ENCODE measurements at places on chromosomes 7 and 10.

DNA sequence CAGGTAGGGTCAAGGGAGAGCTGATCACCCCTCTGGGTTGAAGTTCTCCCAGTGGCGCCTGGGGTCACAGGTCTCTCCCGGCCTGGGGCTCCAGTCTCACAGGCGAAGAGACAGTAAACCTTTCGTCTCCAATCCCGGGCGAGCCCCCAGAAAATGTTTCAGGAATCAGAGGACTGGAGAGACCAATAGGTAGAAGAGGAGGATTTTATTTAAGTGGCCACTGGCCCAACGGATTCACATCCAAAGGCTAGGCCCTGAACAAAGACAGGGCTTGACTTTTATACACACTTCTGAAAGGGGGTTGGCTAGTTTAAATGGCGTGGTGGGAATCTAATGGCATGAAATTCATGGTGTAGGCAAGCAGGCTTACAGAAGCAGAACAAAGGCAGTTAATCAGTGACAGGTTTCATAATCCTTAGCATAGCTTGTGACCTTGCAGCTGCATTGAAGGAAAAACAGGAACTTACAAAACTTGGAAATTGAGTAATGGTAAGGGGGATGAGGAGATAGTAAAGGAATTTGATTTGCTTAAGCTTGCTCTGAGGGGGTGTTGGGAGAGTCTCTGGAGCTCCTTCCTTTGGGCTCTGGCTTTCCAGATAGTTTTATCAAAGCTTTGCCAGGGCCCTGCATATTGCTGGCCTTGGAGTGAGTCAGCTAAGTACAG lies 105.5 kb downstream of the TRIM24 start:
- DNase-seq: no peak

- DNase-seq: no peak
Observed at GRCh38 chr7:55526770-55527169, 45.5 kb downstream of the VOPP1 start.

- DNase-seq: no peak
Observed at GRCh38 chr7:143239813-143240212, 18.0 kb downstream of the TAS2R40 start.

DNA sequence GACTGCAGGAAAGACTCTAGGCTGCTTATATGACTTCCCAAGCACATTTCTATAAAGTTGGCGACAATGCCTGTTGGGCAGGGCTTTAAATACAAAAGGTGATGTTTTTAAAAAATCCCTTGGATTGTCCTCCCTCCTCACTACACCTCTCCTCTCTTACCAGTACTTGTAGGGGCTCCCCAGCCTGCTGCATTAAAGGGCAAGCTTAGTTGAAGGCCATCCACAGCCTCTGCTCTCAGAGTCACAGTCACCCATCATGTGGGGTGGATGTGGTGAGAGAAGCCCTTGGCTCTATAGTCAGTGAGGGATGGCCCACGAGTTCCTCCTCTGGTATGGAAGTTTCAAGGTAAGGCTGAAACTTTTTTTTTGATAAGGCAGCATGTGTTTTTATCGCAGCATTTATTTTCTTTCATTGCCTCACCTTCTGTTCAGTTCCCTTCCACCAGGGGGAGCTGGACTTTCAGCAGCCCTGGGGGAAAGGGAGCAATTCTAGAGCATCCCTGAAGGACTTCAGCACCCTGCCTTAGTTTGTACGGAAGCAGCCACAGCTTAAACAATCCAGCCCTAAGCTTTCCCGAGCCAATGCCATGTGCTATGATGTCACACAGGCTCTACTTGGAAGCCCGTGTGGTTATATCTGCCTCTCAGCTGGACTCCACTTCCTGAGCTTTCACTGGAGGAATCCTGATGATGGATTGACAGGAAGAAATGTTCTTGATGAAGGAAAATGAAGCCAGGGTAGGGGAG lies 131.9 kb downstream of the CALCR start:
- peak; percentile 15 for DNase-seq

GRCh38 chr7:129843365-129843898 lies 109.3 kb downstream of the UBE2H start:
- DNase-seq: no peak

- DNase-seq: peak; percentile 16
Observed at GRCh38 chr7:96495751-96496216, 173.9 kb upstream of the SLC25A13 start.

DNA sequence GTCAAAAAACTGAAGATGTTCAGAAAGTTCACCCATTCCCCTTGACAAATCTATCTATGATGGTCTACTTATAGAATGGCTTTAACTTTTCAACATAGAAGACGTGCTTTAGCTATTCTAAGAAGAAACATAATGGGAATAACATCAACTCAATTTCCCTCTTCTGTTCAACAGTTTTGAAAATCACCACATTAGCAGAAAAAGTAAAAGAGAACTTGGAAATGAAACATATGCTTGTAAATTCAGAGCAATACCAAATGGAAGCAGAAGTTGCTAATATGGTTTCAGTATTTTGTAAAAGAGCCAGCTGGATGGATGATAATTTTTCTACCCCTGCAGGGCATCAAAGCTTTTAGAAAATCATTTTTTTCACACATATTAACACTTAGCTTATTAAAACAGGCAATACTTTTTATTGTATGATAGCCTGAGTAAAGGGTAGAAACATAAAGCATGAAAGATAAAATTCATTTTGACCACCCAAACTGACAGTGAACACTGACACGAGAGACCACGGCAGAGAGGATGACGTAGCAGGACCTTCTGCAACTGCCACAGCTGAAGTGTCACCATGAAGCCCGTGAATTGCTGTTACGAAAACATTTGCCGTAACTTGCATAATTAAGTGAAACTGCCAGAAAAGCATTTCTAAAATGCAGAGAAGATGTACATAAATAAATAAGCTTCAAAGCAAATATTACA lies 39.2 kb upstream of the FEZF1 start:
- DNase-seq: no peak

DNA sequence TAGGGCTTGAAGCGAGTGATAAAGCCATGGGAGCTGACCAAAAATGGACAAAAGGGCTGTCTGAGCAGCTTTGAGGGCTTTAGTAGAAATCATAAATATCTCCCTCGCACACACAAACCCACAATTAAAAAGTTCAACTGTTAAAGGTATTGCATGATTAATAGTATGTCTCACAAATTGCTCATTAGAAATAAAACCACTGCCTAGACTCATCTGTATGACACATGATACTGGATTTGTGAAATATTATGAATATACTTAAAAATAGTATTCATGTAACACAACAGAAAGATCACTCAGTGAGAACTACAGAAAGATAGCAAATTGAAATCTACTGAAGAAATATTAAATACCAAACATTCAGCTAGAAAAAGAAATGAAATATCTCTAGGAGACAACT lies 11.9 kb upstream of the PTPN12 start:
- DNase-seq: no peak

DNA sequence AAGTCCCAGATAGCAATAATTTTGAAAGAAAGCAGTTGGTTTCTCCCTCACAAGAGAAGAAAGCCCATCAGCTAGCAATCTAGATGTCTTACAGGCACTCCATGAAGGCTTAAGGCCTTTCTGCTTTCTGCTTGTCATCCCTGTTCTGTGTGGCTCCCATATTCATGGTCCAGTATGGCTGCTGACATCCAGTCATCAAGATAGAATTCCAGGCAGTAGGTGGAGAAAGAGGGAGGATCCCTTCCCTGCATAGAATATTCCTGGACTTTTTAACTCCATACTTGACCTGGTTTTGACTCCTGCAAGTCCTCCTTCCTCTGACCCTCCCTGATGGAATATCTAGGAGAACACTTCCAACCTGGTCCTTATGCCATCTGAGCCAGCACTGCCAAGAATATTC lies 389.9 kb upstream of the AKR1E2 start:
- DNase-seq: no peak

DNA sequence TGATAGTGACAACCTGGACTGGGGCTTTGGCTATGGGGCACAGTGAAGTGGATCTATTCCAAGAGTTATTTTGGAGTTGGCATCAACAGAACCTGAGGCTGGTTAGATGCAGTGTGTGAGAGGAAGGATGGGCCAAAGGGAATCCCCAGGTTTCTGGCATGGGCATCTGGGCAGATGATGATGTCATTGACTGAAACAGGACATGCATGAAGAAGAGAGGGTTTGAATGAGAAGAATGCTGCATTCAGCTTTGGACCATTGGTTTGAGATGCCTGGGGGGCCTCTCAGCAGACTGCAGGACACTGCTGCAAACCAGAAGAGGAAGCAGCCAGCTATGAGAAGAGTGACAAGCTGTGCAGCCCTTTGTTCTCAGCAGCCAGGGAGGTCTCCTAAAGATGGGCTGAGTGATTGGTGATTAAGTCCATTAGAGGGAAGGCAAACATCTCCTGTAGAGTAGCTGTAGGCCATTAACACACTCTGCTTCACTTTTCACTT lies 23.1 kb upstream of the PIK3CG start:
- DNase-seq: no peak

DNA sequence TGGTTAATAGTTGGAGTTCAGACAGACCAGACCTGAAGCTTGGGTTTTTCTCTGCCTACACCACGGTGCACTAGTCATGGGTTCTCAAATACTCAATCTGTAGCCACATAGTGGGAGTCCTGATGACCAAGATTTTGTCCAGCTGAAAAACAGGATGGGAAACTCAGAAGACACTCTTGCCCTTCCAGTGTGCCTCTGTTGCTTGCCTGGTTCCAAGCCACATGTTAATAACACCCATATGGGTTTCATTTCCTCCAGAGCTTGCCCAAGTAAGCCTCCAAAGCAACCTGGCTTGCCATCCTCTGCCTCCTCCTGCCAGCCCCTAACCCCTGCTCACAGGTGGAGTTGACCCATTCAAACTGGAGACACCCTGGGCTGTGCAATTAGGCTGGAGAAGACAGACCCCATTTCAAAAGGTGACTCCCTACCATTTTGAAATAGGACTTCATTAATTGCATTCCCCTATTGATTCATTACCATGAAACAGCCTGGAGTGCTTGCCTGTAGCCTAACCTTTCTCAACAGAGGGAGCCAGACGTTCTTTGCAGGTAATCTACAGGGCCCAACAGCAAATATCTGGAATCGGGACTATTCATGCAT lies 108.0 kb upstream of the HABP2 start:
- DNase-seq: no peak

GRCh38 chr10:132815168-132815857 lies 29.4 kb upstream of the NKX6-2 start:
- DNase-seq: no peak

DNA sequence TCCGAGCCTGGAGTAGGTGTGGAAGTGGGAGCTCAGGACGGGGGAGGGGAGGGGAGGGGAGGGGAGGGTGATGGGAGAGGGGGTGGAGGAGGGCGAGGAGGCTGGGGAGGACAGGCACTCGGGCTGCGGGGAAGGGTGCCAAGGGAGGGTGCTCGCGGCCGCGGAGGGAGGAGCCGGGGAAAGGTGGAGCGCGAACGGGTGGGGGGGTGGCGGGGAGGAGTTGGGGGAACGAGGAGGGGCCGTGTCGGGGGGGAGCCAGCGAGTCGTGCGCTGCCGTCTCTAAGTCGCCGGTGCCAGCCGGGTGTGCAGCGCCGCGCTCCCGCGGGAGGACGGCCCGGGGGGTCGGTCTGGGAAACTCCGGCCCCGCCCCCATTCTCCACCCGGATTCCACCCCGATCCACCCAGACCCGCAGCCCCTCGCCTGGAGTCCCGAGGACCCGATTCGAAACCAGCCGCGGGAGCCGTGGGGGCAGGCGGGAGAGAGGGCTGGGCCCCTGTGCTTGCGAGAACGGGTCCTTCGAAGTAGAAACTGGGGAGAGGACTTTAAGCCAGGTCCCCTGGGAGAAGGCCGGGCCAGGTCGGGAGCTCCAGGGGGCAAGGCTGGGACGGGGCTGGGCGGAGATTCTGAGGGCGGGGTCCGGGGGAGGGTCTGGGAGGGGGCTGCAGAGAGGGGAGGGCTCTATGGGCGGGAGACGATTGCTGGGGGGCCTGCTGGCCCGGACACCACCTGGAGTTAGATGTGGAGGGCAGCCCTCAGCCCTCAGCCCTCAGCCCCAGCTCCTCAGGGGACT lies at the start of gene ZNF467:
ZNF467 (minus strand) TSS at position 143 of the 791 bp plus-strand sequence. CDS start 2,556 bp downstream, outside the sequence.
- DNase-seq: no peak

DNA sequence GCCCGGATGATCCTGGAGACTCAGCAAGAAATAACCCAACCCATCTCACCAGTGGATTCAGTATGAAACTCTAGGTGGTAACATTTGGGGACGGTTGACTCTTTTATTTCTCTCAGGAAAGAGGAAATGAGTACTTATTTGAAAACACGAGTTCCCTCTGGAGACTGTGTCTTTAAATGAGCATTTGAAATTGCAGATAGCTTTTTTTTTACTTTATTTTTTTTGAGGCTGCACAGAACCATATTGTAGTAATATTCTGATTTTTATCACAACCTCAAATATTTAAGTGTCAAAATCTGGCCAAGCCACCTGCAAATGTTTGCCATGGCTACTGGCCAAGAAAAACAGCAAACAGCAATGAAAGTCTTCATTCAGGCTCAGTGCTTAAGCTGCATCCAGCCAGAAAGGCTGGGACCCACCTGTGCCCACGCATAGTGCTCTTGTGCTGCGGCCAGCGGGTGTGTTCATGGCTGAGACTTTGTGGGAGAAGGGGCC lies 160.8 kb downstream of the CREB5 start:
- no peak for DNase-seq

DNA sequence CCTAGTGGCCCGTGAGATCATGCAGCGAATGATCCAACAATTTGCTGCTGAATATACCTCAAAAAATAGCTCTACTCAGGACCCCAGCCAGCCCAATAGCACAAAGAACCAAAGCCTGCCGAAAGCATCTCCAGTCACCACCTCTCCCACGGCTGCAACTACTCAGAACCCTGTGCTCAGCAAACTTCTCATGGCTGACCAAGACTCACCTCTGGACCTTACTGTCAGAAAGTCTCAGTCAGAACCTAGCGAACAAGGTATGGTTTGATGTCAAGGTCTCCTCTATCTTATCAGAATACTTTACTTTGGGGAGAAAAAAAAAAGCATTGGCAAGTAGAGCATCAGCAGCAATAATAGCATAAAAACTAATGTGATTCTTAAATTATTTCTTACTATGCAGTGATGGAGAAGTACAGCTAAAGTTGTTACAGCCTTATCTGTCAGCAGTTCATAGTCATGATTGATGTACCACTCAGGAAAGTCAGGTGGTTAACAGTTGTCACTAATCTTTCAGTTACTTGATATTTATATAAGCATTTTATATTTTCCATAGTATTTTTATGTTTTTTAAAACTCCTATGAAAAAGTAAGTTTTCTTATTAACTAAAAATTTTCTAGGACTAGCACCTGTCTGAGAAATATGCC lies 117.1 kb downstream of the LCOR start:
- DNase-seq: no peak

GRCh38 chr7:2076649-2077064 lies 156.1 kb downstream of the MAD1L1 start:
- no peak for DNase-seq

DNA sequence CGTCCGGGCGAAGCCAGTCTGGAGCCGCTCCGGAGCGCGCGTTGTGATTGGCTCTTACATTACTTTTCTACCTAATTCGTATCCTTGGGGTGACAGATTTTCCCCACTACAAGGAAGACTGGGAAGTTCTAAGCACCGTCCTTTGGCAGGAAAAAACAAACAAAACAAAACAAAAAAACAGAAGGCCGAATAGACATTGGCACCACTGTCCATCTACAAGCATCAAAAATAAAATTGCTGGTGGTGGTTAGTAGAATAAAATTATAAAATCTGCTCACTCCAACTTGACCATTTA lies 651 bp upstream of the SKAP2 start:
- DNase-seq: no peak

- DNase-seq: no peak
Observed at GRCh38 chr7:122055073-122055472, 89.0 kb downstream of the AASS start.
